ENCODE measurements at places on chromosomes 7 and 10. TPM values are rescaled to one million over a fixed set of nuclear protein-coding genes. Genes with fewer than 3 reads are reported as not detected.

GRCh38 chr7:90698616-90699015 is 102.5 kb downstream of the CDK14 start:
- no peaks in the 10 kb centered on the region for H3K27me3 ChIP-seq
- no peak overlapping the region for H3K4me3 ChIP-seq
- no peak for DNase-seq
- H3K4me1 ChIP-seq, result peaks cover 55% of the 10 kb centered on the region

DNA sequence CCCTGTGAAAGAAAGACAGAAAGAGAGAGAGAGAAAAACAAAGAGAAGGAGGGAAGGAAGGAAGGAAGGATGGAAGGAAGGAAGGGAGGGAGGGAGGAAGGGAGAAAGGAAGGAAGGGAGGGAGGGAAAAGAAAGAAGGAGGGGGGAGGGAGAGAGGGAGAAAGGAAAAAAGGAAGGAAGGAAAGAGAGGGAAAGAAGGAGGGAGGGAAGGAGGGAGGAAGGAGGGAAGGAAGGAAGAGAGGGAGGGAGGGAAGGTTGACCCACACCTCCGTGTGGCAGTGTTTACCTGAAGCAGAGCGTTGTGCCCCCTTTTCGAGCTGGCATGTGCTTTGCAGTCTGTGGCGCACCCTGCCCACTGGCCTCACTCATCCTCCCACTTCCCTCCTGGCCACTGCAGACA is 12.3 kb upstream of the MPP7 start:
- no peak for DNase-seq
- H3K4me3 ChIP-seq, result no peak overlapping the region
- H3K27ac ChIP-seq, result no peak overlapping the region
- H3K36me3 ChIP-seq, result no peaks in the 10 kb centered on the region
- H3K4me1 ChIP-seq, result peaks cover 8% of the 10 kb centered on the region

DNA sequence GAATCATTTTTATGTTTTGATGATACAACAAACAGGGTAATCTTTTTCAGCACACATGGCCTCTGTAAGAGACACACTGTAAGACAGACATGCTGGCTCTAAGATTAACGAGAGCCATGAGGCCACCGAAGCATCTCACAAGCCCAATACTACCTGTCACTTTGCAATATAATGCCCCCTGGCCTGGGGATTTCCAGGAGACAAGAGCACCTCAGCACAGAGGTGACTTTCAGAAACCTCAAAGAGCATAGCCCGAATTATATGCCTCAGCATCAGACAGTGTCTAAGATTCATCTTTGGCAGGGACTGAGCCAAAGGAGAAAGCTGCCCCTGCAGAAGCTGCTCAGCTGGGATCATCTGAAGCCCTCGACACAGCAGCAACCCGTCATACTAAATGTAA is 44.2 kb upstream of the TMEM213 start:
- H3K4me3 ChIP-seq, result no peak overlapping the region
- H3K4me1 ChIP-seq, result peaks cover 16% of the 10 kb centered on the region
- no peak overlapping the region for H3K27ac ChIP-seq

GRCh38 chr7:100190048-100190711 is 12.5 kb downstream of the STAG3 start:
- H3K27ac ChIP-seq, result peak overlapping the region; percentile 65
- no peaks in the 10 kb centered on the region for H3K36me3 ChIP-seq
- no peak for DNase-seq
- H3K27me3 ChIP-seq, result no peaks in the 10 kb centered on the region

GRCh38 chr7:117014673-117015133 is 61.4 kb downstream of the ST7 start:
- no peak for DNase-seq
- peak overlapping the region; percentile 68 for H3K4me3 ChIP-seq
- no peaks in the 10 kb centered on the region for H3K27me3 ChIP-seq

- DNase-seq, result no peak
- no peaks in the 10 kb centered on the region for H3K27me3 ChIP-seq
- peak overlapping the region; percentile 95 for H3K27ac ChIP-seq
- H3K4me3 ChIP-seq, result no peak overlapping the region
- peaks cover 30% of the 10 kb centered on the region for H3K4me1 ChIP-seq
These were observed 40.9 kb downstream of the NSUN6 start for GRCh38 chr10:18610517-18610916.

- no peak for DNase-seq
- H3K27me3 ChIP-seq, result no peaks in the 10 kb centered on the region
- H3K4me1 ChIP-seq, result peaks cover 76% of the 10 kb centered on the region
- H3K27ac ChIP-seq, result peak overlapping the region; percentile 95
These were observed 57.3 kb downstream of the NRP1 start for GRCh38 chr10:33277135-33277536.

DNA sequence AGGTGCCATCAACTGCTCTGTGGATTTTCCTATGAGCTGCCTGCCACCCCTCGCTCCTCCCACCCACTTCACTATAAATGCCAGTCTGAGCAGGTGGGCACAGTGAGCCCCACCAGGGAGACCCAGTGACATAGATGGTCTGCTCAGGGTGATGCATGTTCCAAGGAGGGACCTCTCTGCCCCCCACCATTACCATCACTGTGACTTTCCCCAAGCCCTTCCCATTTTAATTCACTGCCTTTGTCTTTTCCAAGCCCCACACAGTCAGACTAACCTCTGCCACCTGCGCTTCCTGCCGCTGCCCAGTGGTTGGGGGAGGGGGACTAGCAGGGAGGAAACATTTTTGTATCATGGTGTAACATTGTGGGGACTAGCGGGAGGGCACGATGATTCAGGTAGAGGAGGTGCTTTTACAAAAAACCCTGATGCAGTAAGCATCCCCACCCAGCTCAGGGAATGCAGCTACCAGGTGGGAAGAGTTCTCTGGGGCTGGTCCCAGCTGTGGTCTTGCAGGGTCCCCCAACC is 24.6 kb downstream of the PRSS2 start:
- peaks cover 74% of the 10 kb centered on the region for H3K27me3 ChIP-seq
- no peak for DNase-seq
- no peak overlapping the region for H3K4me3 ChIP-seq
- peaks cover 9% of the 10 kb centered on the region for H3K4me1 ChIP-seq

GRCh38 chr10:123782549-123782948 is 109.1 kb downstream of the CPXM2 start:
- no peaks in the 10 kb centered on the region for H3K4me1 ChIP-seq
- H3K27ac ChIP-seq, result no peak overlapping the region
- peaks cover 14% of the 10 kb centered on the region for H3K27me3 ChIP-seq
- H3K36me3 ChIP-seq, result no peaks in the 10 kb centered on the region

- H3K4me1 ChIP-seq, result no peaks in the 10 kb centered on the region
- H3K4me3 ChIP-seq, result no peak overlapping the region
- no peak overlapping the region for H3K27ac ChIP-seq
- peak; percentile 89 for DNase-seq
- no peaks in the 10 kb centered on the region for H3K36me3 ChIP-seq
These were observed 13.9 kb upstream of the ZNF862 start for GRCh38 chr7:149824301-149824741.

The SLC26A5 gene
- not detected for total RNA-seq

The OPN1SW gene
- not detected for total RNA-seq

The VGF gene
- not detected for total RNA-seq

The RFC2 gene
- total RNA-seq, result 11.0 TPM

The DPY19L1 gene
- total RNA-seq, result 32.2 TPM

The RPEL1 gene
- total RNA-seq, result not detected

The PAX4 gene
- not detected for total RNA-seq

All from chondrocyte (in vitro differentiated cells).